ENCODE measurements at places on chromosomes 7 and 10. TPM values are rescaled to one million over a fixed set of nuclear protein-coding genes. Genes with fewer than 3 reads are reported as not detected.
A peak's percentile ranks its signal among the peaks of the same experiment; 100 is the strongest.

DNA sequence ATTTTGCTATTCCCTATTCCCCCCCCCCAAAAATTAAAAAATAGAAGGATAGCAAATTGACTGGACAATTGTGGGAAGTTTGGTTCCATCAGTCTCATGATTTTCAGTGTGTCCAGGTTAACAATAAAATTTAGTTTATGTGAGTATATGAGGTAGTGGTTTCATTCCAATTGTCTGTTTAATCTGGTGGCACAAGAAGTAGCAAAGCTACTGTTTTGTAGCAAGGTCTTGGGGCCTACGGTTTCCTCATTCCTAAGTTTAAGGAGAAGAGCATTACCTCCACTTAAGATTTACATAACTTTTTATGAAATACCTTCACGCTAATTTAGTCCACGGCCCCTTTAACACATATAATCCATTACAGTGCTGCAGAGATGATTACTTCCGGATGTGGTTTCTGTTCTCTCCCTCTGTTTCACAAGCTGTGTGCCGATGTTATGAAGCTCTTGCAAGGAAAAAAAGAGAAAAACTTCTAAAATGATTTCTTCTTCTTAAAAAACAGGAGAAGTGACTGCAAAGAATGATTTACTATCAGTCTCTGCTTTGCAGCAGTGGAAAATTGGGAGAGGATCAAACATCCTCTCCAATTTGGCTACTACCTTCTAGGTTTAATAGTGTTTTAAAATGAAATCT, 32.7 kb upstream of the NPVF start:
- peak; percentile 86 for DNase-seq

DNA sequence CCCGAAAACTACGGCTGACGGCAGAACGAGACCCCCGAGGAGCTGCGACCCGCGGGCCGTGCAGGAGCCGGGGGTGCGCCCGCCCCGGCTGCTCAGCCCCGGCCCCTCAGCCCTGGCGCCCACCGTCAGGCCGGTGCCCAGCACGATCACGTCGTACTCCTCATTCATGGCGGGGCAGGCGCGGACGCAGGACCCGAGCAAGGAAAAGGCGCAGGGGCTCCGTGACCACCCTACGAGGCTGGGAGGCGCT, 218 bp downstream of the GDI2 start:
- no peak for DNase-seq

DNA sequence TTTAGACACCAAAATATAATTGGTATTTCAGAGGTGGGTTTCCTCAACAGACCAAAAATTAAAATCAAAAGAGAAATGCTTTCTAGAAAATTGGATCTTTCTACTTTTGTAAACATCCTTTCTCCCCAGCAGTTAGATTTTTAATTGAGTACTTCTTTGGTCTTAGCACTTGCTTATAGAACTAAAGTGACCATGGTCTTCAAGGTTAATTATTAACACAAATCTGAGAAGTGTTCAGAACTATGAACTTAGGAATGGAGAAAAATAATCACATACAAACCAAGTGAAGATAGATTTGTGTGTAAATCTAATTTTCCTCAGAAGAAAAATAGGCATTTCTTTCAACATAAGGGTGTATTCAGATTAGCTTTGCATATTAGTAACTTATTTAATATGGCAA, 355.4 kb downstream of the ELMO1 start:
- no peak for DNase-seq

GRCh38 chr7:139702811-139703486, 74.8 kb downstream of the HIPK2 start:
- DNase-seq, result no peak

DNA sequence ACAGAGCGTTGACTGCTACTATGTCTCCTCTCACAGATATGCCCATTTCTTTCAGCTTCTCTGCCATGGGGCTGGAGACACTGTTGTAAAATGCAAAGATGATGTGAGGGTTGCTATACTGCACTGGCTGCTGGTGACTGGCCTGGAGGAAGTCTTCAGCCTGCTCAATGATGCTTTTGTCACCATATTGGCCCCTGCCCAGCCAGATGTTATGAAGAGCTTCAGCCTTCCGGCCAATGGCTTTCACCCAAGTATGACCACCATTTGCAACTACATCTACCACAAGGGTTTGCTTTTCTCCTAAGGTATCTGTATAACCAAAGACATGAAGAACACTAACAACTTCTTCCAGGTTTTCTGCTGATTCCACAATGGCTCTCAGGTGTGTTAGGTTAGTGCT, 1.6 kb downstream of the C7orf25 start:
- DNase-seq, result no peak

The LIPJ gene
- not detected for total RNA-seq

The HHEX gene
- total RNA-seq, result not detected

DNA sequence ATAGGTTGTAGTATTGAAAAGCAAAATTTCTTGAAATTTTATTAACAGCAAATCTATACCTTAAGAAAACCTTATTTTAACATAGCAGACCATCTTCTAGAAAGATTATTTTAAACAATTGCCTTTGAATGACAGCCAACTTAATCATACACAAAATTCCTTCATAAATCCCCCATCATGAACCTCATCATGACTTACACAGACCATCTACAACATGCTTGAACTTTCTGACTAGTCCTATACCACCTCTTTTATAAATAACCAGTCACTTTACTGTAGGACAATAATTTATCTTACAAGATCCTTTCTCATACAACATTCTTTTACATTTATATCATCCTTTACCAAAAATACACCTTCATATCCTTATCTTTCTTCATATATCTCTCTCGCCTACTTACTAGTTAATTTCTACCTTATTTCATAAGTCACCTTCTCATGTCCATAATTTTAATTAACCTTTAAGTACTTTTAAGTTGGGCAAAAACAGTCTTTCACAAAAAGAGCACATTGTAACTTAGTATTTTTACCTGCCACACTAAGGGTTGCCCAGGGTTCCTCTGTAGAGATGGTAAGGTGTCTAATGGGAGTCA, 16.6 kb upstream of the PTN start:
- no peak for DNase-seq

DNA sequence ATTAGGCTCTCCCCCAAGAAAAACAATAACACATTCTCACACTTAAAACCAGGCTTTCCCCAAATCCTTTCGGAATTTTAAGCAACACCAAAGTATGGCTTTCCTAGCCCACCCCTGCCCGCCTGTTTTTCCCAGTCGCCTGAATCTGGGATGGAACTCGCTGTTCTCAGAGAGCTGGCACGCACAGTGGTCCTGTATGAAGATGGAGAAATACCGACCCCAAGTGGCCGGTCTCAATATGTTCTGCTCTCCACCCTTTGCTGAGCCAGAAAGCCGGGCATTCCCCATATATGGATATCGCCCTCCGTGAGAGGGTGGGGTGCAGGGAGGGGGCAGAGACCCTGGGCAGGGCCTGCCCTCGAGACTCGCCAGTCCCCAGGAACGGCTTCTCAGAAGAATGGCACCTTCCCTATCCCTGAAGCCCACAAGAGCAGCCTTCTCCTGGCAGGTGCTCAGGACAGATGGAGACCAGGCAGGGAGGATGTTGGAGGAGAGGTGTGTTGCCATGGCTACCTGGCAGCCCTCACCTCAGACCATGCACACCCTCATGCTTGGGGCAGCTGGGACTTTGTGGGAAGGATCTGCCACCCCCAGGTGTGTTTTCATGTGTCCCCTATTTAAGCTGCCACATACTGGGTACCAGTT, 3.4 kb downstream of the TACR2 start:
- DNase-seq, result peak; percentile 70

The CCDC126 gene
- 25.8 TPM for total RNA-seq

The DCLRE1A gene
- total RNA-seq, result 14.7 TPM

The MACROH2A2 gene
- total RNA-seq, result 42.7 TPM

GRCh38 chr7:106545275-106545674, 115.7 kb downstream of the CCDC71L start:
- no peak for DNase-seq

GRCh38 chr7:112188257-112188656, 17.9 kb downstream of the DOCK4 start:
- DNase-seq, result no peak

DNA sequence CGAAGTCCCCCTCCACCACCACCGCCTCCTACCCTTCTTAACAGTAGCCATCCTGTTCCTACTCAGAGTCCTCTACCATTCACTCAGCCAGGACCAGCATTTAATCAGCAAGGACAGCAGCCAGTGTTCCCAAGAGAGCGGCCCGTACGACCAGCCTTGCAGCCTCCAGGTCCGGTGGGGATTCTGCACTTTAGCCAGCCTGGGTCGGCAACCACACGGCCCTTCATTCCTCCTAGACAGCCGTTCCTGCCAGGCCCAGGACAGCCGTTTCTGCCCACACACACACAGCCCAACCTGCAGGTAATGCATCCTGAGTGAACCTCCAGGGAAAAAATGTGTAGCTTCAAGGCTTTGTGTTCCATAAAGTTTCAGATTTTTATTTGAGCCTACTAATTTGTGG, 74.2 kb downstream of the SHH start:
- no peak for DNase-seq

GRCh38 chr10:43340619-43341018, 30.8 kb upstream of the FXYD4 start:
- no peak for DNase-seq

The PSMA2 gene
- 653 TPM for total RNA-seq

GRCh38 chr7:163971-164881, 28.1 kb upstream of the FAM20C start:
- DNase-seq, result no peak

DNA sequence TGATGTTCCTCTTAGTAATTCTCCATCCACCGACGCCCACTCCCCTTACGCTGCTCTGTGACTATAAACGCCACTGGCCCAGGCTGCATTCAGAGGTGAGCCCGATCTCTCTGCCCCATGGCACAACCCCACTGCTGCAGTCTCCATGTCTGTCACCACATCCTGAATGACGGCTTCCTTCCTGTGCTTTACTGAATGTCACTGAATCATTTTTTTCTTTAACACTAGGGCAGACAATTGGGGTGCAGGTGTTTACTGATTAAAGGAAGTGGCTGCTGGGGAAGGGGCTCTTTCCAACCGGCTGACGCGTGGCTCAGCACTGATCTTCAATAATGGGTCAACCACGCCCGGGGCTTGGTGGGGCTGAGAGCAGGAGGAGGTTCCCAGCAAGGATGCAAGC, 208.3 kb downstream of the USP6NL start:
- no peak for DNase-seq

DNA sequence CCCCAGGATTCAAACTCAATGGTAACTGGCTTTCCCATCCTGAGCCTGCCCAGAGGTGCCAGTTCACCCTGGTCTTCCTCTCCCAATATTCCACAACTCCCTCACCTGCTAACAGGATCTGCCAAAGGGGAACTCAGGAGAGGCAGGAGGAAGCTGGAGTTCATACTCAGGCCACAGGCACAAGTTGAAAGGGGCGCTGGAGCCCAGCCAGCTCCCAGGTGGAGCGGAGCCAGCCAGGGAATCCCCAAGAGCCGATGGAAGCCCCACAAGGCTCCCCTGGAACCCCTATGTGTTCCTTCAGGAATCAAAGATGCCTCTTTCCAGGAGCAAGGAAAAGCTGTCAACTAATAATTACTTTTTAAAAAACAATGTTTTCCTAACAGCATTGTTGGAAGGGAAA, 63.5 kb downstream of the SH3PXD2A start:
- no peak for DNase-seq

- no peak for DNase-seq
These were observed 37.1 kb downstream of the SNX10 start for GRCh38 chr7:26328498-26329390.

- DNase-seq, result no peak
These were observed 80.5 kb downstream of the HECW1 start for GRCh38 chr7:43192806-43193460.

GRCh38 chr10:35726846-35727245, 84.8 kb upstream of the FZD8 start:
- no peak for DNase-seq

The CPA2 gene
- total RNA-seq, result not detected

- DNase-seq, result no peak
These were observed 14.8 kb upstream of the FHIP2A start for GRCh38 chr10:114806562-114807391.

The EN2 gene
- 0.29 TPM for total RNA-seq

The COL1A2 gene
- total RNA-seq, result 0.46 TPM

GRCh38 chr10:113331961-113332360, 220.9 kb upstream of the HABP2 start:
- DNase-seq, result no peak

The LRRD1 gene
- total RNA-seq, result 0.12 TPM

GRCh38 chr10:33676606-33677339, 342.3 kb upstream of the NRP1 start:
- no peak for DNase-seq

DNA sequence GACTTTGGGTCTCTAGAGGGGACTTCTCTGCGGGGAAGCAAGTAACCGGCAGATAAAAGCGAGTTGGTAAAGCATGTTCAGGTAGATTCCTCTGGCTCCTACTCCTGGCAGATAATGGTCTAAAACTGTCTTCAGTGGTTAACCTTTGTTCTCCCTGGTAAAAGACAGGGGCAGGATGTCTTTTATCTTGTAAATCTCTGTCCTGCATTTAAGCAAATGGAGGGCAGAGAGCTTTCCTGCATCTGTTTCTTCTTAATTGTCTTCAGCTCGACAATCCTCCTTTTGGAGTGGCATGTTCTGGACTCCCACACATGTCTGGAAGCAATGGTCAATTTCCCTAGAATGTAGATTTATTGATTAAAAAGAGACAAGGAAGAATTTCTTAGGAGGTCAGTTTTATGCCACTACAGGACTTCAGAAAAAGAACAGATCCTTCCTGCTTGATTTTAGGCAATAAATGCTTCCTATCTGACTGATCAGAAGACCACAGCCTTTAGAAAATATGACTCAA, 16.6 kb downstream of the C7orf33 start:
- no peak for DNase-seq

DNA sequence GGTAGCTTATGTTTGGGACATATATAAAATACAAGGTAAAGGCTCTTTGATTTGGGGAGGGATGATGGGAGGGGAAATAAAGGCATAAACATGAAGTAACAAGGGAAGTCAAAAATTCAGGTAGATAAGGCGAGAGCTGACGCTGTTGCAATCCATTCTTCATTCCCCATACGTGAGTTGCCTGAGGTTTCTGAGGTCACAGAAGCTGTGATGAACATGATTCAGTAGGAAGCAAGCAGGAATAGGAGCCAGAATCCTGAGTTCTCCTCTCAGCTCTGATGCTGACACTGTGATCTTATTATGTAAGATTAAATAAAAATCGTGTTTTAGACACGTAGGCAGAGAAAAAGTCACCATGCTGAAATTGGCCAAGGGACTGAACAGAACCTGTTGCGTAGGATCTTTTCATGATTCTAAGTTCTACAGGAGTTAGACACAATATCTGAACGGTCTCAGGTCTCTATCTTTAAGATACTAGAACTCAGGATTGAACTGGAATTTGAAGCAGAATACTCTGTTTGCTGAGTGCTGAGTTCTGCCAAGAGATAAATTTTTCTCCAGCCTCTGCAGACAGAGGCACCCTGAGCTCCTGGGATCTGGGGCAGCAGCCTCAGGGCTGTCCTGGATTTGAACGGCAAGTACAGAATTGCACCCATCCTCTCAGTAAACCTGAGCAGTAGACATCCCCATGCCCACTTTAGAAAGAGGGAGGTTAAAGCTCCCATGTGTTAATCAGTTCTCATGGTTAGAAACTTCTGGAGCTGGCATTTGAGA, 21.0 kb downstream of the KLF6 start:
- DNase-seq, result no peak

DNA sequence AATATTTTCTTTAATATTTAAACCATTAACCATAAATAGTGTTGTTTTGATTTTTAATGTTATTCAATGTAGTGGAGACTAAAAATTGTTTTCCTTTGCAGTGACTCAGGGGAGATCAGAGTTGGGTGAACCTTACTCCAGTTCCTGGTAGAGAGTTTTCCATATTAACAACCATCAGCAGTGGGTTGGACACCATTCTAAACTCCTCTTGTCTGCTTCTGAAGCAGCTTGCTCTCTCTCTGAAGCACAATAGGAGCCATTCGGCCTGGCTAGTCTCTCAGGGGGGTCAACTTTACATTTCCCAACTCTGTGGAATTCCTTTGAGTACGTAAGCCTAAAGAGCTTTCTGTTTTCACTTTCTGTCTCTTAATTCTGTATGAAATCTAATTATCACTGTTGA, 9.4 kb upstream of the NRG3 start:
- DNase-seq, result no peak
